Inflammatory macrophage (primary cell): ENCODE measurements at places on chromosomes 6 and 20.
A peak's percentile ranks its signal among the peaks of the same experiment; 100 is the strongest.

DNA sequence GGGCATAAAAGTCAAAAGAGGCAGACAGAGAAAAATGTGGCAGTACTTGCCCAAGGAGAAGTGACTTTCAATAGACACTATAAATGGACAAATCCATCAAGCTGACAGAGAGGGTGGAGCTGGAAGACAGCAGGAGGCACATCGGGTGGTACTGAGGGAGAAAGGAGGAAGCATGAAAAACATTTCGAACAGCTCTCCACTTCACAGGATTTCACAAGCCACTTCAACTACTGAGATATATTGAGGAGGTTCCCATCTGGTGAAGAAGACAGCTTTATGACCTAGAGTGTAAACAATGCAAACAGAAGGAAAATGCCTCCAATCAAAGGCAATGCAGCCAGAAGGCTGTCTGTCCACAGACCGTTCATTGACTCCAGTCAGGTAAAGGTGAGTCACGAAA, 259.4 kb upstream of the ECI2 start:
- DNase-seq: peak; percentile 40

DNA sequence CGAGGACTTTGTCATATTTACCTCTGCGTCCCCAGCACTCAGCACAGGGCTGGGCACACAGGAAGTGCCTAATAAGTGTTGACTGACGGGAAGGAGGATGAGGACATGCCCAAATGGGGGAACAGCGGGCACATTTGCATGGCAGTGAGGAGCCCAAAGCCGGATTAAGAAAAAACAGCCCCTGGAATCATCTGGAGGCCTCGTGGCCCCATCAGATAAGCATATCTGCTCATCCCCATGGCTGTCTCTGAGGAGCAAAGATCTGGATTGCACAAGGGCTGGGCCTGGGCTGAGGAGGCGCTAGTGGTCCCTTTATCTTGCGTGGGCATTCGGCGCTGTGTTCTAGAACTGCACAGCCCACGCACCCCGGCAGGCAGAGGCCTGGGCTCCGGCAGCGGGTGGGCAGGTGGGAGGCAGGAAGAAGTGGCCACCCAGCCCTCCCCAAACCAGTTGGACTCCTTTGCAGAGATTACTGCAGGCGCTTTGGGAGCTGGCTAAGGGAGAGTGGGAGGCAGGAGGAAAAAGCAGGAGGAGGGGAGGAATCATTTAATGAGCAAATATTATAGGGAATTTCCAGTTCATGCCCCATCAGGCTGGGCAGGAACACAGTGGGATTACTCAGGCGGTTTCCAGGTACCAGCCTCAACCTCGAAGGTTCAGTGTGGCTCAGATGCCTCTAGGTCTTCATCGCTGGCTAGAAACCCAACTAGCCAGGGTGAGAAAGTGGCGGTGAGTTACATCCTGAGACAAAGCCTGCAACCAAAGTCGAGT, 108.1 kb downstream of the CEBPB start:
- no peak for DNase-seq

- peak; percentile 65 for DNase-seq
These were observed 216.2 kb upstream of the PRDM1 start for GRCh38 chr6:105869835-105870440.

DNA sequence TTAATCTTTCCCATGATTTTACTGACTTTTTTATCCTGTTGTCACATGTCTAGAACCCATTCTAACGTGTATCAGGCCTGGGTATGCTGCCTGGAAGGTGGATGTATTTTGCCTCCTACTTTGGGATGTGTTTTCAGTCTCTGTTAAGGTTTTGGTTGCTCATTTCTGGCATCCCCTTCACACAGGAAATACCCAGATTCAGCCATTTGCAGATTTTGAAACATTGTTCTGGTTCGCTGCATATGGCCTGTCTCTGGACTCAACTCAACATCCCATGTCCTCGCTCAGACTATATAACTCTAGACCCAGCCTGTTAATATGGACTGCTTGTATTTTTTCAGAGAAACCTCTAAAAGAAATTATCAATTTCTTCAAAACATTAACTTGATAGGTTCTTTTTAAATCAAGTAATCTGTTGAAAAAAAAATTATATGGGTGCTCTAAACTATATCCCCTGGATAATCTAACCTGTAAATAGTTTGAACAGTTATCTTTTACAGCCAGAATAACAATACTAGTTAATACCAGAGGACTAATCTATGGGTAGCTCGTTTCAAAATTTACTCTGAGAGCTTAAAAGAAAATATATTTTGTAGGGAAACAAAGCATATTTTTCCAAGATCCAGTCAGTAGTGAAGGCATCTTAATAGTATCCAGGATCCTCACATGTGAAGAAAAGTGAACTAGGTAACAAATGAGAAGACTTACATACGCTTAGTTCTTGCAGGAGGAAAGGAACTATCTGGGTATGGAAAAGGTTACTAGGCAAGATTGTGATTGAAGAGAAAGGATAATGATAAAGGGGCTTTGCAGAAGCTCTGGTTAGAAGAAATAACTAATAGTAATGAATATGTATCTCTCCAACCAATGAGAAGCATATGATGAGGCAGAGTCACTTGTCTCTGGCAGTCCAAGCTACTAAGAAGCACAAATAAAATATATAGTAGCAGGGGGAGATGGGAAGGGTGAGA, 23.4 kb upstream of the HLA-DQB1 start:
- DNase-seq: peak; percentile 51

- DNase-seq: peak; percentile 42
These were observed 240.1 kb downstream of the KCNQ5 start for GRCh38 chr6:72861935-72862432.

DNA sequence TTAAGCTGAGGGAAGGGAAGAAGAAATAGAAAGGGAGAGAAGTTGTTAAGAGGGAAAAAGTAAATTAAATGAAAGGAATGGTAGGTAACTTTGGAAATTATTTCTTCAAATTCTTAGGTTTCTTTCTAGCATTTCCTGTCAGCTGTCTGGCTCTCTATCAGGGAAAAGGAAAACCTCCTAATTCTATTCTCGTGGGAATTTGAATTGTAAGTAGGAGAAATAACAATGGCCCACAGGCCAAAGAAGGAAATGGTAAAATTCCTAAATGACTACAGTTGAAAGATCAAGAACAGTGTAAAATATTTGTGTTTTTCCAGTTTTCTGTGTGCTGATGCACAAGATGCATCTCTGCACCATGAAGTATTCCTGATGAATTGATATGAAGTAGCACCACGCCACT, 173.0 kb downstream of the IBTK start:
- DNase-seq: no peak

- DNase-seq: no peak
These were observed 607.3 kb upstream of the CITED2 start for GRCh38 chr6:139981768-139982181.

DNA sequence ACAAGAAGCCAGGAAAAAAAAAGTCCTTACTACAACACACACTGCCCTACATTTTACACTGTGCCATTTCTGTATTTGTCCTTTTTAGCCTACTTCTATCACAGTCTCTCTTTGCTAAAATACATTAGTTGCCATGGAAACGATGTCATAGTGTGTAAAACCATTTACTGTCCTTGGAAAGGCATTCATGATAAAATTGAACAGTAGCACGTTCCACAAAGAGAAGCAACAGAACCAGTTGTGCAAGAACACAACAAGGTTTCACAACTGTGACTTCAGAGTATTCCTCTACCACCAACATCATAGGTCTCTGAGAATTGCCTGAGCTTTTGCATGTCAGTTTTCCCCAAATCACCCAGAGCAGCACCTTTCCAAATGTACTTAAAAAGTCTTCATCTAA, 20.5 kb downstream of the FYN start:
- DNase-seq: peak; percentile 67

GRCh38 chr6:19538096-19538495, 299.1 kb upstream of the ID4 start:
- DNase-seq: no peak

DNA sequence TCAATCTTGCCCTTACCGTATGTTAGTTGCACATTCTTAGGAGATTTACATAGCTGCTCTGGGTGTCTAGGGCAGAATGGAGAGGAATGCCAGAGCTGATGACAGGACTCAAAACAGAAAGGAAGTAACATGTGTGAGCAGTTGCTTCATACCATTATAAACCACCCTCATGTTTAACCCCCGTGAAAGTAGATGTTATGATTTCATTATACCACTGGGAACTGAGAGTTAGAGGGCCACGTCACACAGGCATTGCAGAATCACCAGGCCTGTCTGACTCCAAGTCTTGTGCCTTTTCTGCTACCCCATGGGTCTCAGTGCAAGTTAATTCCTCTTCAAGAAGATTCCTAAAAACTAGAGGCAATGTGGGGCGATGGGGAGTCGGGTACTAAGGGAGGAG, 23.5 kb upstream of the SIM1 start:
- peak; percentile 18 for DNase-seq

DNA sequence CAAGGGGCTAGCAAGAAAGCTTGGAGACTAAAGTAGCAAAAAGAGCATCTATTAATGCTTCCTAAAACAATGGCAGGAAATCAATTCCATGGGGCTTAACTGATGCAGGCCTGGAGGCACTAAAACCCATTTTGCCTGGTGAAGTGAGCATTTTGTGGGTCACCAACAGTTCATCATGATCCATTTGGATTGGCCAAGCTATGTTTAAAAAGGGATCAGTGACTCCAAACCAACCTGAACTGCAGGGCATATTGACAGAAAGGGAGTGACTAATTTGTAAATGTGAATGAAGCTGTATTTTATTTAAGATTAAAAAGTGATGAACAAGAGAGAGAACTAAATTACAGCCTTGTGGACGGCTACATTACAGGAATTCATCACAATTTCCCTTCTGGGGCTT, 132.0 kb downstream of the PCSK2 start:
- DNase-seq: no peak

GRCh38 chr6:7153789-7154188, 46.0 kb downstream of the RREB1 start:
- no peak for DNase-seq

GRCh38 chr6:6920987-6921313, 186.8 kb upstream of the RREB1 start:
- no peak for DNase-seq

GRCh38 chr6:75147512-75147911, 58.3 kb downstream of the COL12A1 start:
- DNase-seq: no peak

GRCh38 chr6:113998811-113999210, 27.9 kb upstream of the HDAC2 start:
- no peak for DNase-seq

DNA sequence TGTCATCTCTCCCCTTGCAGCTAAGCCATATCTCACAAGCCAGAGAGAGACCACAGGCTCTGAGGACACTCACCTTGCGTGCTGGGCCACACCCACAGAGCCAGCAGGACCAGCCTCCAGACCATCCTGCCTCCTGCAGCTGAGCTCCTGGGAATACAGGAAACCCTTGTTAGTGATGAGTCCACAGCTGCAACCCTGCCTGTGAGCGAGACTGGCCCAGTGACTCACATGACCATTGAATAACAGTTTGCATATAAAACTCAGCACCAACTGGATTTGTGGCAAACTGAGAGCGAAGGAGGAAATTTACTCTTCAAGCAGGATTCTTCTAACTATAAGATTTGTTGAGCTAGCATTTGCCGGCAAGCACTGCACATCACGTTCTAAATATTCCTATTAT, 3.0 kb downstream of the THBS2 start:
- DNase-seq: no peak

- peak; percentile 6 for DNase-seq
These were observed 21.7 kb downstream of the VPS52 start for GRCh38 chr6:33249732-33250630.

DNA sequence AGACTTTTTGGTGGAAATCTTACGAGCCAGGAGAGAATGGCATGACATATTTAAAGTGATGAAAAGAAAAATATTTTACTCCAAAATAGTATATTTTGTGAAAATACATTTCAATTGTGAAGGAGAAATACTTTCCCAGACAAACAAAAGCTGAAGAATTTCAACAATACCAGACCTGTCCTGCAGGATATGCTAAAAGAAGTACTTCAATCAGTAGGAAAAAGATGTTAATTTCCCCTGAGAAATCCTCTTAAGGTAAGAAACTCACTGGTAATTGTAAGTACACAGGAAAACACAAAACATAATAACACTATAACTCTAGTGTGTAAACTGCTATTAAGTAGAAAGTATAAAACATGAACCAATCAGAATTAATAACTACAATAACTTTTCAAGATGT, 341.8 kb upstream of the GJE1 start:
- no peak for DNase-seq

- no peak for DNase-seq
These were observed 12.8 kb downstream of the NFATC2 start for GRCh38 chr20:51529758-51530157.

GRCh38 chr6:43180985-43181384, 1.0 kb upstream of the CUL9 start:
- DNase-seq: no peak

- DNase-seq: no peak
These were observed 333.5 kb upstream of the IRAK1BP1 start for GRCh38 chr6:78533876-78534275.

DNA sequence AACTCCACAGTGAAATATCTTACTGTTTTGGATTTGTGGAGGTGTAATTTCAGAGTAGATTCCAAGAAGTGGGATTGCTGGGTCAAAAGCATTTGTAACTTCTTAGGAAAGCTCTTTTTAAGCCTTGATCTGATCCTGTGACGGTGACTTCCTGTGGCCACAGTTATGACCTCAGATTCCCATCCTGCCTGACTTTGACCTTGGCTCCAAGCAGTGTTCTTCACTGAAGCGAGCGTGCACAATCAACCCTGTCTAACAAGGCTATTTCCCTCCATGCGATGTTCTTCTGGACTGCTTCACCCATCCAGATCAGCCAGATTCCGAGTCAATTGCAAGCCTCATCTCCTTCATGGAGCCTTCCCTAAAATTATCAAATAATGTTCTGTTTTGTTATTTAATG, 102.5 kb upstream of the RNF24 start:
- no peak for DNase-seq

DNA sequence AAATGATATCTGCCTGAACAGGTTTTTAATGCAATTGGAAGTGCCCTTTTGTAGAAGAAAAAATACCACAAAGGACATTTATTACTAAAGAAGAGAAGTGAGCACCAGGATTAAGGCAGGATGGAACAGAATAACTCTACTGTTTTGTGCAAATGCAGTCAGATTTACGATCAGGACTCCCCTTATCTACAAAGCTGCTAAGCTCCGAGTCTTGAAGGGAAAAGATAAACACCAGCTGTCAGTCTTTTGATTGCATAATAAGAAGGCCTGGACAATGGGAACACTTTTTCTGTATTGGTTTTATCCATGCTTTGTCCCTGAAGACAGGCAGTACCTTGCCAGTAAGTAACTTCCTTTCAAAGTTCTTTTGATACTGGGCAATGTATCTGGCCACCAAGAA, 797.9 kb upstream of the SLC35B3 start:
- no peak for DNase-seq

DNA sequence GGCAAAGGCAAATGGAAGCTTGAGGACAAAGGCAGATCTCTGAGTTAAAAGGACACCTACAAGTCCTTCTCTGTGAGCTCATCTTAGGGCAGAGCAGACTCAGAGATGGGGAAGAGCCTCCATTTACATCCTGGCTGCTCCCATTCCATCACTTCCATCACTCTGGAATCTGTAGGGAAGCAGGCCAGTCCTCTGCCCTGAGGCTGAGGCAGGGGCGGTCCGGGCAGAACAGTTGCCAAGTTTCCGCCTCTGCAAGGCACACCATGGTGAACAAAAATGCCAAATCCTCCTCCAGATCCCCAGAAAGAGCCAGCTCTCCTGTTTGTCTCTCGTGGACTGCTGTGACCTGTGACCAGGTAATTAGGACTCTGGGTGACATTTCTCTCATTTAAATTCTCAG, 209.6 kb upstream of the SSTR4 start:
- no peak for DNase-seq

GRCh38 chr6:10723567-10723881, 654 bp downstream of the TMEM14C start:
- peak; percentile 7 for DNase-seq
